Pericardium fibroblast (primary cell): ENCODE measurements at places on chromosomes 5 and 9. TPM values are rescaled to one million over a fixed set of nuclear protein-coding genes. Genes with fewer than 3 reads are reported as not detected.

The TRIM36 gene
- 0.09 TPM in 1 of 2 replicates, not detected in the other for total RNA-seq

The CYLC2 gene
- not detected in 2 replicates for total RNA-seq

The SPINK1 gene
- total RNA-seq = not detected in 2 replicates

The ABL1 gene
- 47.7 and 59.8 TPM in 2 replicates for total RNA-seq

The ANKRD18B gene
- not detected in 2 replicates for total RNA-seq

The ZNF300 gene
- 2.6 and 4.6 TPM in 2 replicates for total RNA-seq
